ENCODE measurements at places on chromosomes 7 and 10.

- DNase-seq: no peak
These were observed 86.7 kb downstream of the PARD3 start for GRCh38 chr10:34728361-34728760.

DNA sequence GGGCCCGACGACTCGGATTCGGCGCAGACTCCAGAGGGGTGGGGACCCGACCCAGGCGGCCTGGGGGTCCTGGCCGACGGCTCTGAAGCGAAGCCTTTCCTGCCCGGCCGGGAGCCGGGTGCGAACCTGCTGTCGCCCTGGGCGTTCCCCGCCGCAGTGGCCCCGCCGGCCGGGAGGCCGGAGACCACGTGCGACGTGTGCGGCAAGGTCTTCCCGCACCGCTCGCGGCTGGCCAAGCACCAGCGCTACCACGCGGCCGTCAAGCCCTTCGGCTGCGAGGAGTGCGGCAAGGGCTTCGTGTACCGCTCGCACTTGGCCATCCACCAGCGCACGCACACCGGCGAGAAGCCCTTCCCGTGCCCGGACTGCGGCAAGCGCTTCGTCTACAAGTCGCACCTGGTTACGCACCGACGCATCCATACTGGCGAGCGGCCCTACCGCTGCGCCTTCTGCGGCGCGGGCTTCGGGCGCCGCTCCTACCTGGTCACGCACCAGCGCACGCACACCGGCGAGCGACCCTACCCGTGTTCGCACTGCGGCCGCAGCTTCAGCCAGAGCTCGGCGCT, 15.4 kb downstream of the ZNF316 start:
- no peak for DNase-seq

GRCh38 chr7:105006367-105007136, 7.5 kb upstream of the KMT2E start:
- no peak for DNase-seq

- DNase-seq: no peak
These were observed 80.0 kb upstream of the CHST15 start for GRCh38 chr10:124173298-124173900.

DNA sequence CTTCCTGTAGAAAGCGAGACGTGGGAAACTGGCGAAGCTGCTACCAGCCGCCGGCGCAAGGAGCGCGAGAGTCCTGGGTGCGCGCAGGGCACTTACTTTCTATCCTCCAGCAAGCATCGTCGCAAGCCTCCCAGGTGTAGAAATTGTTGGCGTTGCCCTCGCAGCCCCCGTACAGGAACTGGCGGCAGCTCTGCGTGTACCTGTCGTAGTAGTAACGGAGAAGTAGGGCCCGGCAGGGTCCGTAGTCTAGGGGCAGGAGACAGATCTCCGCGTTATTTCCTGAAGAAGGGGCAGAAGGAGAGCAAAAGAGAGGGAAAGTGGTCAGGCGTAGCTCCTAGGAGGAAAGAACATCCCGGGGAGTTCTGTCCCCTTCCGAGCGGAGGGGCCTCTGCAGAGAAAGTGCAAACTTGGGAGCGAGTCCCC, 501 bp downstream of the TFPI2 start:
- DNase-seq: no peak

DNA sequence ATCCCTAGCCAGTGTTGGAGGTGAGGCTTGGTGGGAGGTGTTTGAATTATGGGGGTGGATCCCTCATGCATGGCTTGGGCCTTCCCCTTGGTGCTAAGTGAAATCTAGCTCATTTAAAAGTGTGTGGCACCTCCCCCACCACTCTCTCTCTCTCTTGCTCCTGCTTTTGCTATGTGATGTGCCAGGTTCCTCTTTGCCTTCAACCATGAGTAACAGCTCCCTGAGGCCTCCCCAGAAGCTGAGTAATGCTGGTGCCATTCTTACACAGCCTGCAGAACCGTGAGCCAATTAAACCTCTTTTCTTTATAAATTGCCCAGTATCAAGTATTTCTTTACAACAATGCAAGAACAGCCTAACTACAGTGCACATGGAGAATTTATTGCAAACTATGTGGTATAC, 188.8 kb upstream of the POT1 start:
- no peak for DNase-seq

DNA sequence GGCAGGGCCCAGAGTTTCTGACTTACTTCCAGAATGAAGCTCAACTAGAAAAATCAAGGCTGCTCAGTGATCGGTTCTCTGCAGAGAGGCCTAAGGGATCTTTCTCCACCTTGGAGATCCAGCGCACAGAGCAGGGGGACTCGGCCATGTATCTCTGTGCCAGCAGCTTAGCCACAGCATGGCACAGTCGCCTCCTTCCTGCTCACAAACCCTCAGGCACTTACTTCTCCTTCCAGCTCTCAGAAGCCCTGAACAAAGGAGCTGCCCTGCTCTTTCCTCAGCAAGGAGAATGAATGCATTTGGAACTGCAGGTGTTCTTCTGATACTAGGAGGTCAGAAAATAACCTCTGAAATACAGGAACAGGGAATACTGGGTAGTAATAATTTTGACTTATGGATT, 219.7 kb upstream of the PRSS1 start:
- no peak for DNase-seq

GRCh38 chr7:82964150-82964882, 198.4 kb downstream of the PCLO start:
- no peak for DNase-seq

DNA sequence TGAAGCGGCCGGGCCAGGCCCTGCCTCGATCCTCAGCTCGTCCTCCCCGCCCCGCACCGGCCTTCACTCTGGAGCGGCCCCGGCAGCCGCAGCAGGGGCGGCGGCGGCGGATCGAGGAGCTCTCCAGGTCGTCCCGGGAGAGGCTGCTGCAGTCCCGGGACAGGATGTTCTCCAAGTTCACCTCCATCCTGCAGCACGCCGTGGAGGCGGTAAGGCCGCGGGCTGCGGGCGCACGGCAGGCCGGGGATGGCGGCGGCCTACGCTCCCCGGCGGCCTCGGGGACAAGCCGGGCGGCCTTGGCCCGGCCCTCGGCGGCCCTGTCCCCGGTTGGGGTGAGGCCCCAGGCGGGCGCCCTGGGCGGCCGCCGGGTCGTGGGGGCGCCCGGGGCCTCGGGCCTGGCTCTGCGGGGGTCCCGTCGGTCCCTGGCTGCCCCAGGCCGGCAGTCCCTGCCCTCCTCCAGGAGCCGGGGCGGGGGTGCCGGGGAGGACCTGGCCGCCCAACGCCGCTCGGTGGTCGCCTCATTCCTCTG, 399 bp downstream of the FHIP2A start:
- peak; percentile 1 for DNase-seq

GRCh38 chr7:73437621-73438416, 4.2 kb downstream of the FZD9 start:
- no peak for DNase-seq

DNA sequence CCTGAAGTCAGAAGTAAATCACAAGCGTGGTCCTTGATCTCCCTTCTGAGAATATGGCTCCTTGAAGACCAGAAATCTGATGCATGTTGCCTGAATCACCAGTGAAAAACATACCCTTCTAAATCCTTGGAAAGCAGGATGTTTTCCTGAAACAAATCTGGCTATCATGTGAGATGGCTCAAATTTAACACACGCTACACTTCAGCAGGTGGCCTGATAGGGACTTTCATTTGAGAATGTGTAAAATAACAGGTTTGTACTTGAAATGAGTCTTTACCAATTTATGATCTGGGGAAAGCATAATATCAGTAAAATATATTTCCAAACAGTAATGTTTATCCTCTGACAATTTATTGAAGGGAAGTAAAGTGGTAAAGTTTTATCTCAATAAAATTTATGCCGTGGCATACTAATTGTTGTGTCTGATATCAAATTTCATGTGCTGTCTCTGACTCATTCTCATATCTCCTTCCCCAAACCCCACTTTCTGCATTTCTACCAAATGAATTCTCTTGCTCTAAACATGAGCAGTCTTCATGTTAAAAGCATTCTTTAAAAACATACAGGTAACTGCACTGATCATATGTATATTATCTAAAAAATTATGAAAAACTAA, 17.4 kb downstream of the CYP3A4 start:
- DNase-seq: no peak

All from DMS 273 treated with DMSO at 0.1 percent for 48 hours (cell line).